ENCODE measurements at places on chromosomes 1 and 21. TPM values are rescaled to one million over a fixed set of nuclear protein-coding genes. Genes with fewer than 3 reads are reported as not detected.

Gene VCAM1
- 2.9 TPM for total RNA-seq

Gene TRAF3IP3
- total RNA-seq: not detected

Gene CFHR4
- total RNA-seq: not detected

Gene FCAMR
- total RNA-seq: not detected

Gene LZIC
- 26.6 TPM for total RNA-seq

Data from smooth muscle cell of trachea (primary cell).